HepG2 (cell line): ENCODE measurements at places on chromosomes 6 and 20. TPM values are rescaled to one million over a fixed set of nuclear protein-coding genes. Genes with fewer than 3 reads are reported as not detected.

Gene NEURL2
- total RNA-seq = 4.1 and 9.7 TPM in 2 replicates

GRCh38 chr6:136528477-136528876 lies 21.7 kb downstream of the MAP7 start:
- DNase-seq = no peak

- DNase-seq = peak; percentile 75
Measured at GRCh38 chr6:116073765-116074440, 13.2 kb upstream of the FRK start.

Gene ANGPT4
- total RNA-seq = not detected in 2 replicates

Gene CDSN
- total RNA-seq = not detected in 2 replicates

Gene FLRT3
- 0.28 and 0.44 TPM in 2 replicates for total RNA-seq

Gene CPNE1
- 431 and 439 TPM in 2 replicates for total RNA-seq

Gene WFDC2
- total RNA-seq = not detected in 2 replicates

Gene MMUT
- total RNA-seq = 15.8 and 20.5 TPM in 2 replicates

DNA sequence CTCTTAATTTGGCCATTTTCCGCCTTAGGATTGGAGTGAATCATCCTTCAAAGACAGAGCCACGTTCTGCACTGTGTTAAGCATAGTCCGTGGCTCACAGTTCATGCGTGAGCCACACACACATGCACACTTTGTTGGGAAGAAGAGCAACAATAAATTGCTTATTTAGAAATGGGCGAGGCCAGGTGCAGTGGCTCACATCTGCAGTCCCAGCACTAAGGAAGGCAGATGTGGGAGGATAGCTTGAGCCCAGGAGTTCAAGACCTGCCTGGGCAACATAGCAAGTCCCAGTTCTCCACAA lies 131.3 kb downstream of the ZDHHC14 start:
- no peak for DNase-seq

Gene CRISP3
- not detected in 2 replicates for total RNA-seq

- DNase-seq = peak; percentile 46
Measured at GRCh38 chr6:168313431-168314011, 6.1 kb downstream of the DACT2 start.

DNA sequence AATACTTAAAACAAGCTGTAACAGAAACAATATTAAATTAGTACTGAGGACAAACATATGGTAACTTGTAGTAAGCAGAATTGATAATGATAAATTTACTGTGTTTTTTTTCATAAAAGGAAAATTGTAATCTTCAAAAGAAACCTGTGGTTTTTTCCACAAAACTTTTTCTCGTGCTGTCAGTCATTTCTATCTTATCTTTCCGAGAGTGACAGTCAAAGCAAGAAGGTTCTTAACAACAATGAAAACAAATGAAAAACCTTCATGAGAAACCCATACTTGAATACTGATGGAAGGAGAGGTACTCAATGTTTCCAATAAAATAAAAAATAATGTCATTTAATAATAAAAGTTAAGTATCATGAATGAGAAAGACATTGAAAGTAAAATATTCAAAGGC lies 174.0 kb downstream of the TBC1D32 start:
- no peak for DNase-seq

DNA sequence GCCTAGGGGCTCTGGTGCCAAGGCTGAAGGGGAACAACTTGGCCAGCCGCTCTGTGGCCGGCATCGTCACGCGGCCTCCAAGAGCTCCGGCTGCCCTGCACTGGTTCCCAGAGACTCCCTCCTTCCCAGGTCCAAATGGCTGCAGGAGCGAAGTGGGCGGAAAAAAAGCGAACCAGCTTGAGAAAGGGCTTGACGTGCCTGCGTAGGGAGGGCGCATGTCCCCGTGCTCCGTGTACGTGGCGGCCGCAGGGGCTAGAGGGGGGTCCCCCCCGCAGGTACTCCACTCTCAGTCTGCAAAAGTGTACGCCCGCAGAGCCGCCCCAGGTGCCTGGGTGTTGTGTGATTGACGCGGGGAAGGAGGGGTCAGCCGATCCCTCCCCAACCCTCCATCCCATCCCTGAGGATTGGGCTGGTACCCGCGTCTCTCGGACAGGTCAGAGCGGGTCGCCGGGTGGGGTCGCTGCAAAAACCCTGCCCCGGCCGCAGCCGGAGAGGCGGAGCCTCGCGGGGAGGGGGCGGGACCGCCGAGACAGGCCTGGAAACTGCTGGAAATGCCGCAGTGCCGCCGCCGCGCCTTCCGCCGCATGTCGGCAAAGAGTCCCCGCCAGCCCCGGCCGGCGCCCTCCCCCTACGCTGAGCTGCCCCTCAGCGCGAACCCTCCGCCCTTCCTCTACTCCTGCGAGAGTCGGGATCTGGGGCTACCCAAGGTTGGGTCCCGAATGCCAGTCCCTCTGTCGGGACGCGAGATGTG lies 814 bp upstream of the HSP90AB1 start:
- peak; percentile 93 for DNase-seq

Gene ECT2L
- not detected in 2 replicates for total RNA-seq

DNA sequence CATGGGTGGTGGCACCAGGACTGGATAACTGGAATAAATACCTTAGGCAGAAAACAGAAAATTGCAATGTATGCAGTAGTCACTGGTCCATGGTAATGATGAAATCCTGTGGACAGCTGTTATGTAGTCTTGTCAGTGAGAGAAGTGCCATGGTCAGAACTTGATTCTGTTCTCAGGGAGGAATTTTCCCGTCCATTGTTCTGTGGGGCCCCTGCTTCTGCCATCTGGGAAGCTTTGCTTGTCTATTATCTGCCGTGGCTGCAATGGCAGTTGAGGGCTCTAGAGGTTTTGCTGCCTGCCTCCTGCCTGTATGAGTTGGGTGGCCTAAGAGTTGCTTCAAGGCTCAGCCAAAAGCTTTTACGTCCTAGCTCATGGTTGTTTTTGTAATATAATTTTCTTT lies 126.8 kb upstream of the SLC35B3 start:
- no peak for DNase-seq

DNA sequence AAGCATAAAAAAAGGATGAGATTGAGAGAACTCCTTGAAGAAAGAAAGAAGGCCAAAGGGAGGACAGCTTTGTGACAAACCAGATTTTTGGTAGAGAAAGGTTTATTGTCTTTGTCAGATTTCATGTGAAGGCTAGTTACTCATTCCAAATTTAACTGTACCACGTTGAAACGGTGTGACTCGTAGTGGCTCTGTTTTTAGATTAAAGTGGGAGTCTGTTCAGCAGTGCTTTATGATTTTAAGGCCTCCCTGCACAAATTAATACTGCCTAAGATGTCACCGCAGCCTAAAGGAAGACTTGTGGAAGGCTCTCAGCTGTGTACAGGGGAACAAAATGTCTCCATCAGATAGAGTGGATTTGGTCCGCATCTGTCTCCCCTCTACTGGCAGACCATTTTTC lies 35.9 kb downstream of the CDC40 start:
- DNase-seq = no peak

DNA sequence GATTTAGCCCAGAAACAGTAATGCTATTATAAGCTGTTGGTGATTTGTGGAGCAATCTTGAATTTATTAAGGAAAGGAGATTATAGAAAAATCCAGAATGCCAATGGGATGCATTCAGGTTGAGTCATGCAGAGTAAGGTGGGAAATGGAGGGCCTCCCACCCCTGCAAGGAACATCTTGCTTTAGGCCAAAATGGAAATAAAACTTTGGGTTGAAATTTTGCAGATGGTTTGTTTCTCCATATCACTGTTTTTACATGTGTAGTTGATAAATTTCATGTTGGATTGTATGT lies 152.4 kb downstream of the BCAS1 start:
- no peak for DNase-seq

Gene PFDN4
- total RNA-seq = 227 and 299 TPM in 2 replicates
